ENCODE measurements at places on chromosomes 7 and 10.

GRCh38 chr10:33669904-33670303, 335.4 kb upstream of the NRP1 start:
- DNase-seq = no peak

GRCh38 chr10:104300736-104301292, 31.8 kb downstream of the GSTO2 start:
- DNase-seq = no peak

DNA sequence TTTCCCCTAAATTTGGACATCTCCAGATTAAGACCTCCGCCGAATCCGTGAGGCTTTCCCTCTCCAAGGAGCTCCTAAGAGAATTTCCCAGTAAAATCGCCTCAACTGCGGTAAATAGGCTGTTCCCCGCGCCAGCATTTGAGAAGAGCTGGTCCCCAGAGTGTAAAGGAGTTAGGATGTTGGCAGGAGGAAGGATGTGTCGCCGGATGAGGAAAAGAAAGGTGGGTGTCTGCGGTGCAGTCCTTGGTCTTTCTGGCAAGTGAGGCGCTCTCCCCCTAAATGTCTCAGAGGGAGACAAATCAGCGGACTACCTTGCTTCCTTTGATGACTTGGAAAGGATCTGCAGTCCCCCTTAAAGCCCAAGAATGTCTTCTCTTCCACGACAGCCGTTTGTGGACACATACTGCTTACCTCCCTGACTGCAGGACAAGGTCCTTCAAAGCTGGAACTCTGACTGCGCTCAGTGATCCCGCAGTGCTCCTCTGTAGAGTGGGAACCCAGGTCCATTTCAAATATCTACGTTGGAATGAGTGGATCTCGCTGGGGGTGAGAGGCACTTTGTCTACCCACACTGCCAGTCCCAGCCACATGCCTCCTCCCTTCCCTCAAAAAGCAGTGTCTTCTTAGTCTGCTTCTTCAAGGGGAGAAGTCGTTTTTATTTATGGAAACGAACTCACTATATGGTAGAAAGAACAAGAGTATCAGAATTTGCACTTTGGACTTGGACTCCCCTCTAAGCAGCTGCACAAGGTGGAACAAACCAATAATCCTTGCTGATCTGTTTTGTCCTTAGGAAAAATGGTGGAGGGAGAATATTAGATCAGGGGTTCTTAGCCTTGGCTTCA, 1.1 kb upstream of the DLG5 start:
- DNase-seq = no peak

DNA sequence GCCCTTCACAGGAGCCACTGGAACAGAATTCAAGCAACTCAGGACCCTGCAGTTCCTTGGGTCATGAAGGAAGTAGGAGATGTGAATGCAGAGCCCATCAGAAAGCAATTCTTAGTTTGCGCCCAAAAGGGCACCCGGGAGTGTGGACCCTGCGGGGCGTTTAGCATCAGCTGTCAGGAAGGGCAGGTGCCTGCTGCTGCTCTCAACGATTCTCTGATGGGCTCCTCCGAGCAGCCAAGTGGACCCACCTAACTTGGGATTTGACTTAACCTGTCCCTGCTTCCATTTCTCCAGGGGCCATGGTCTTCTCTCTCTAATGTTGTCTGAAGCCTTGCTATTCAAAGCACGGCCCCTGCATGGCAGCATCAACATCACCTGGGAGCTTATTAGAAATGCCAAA, 17.1 kb downstream of the CPA5 start:
- DNase-seq = no peak

- no peak for DNase-seq
Measured at GRCh38 chr7:114519240-114519639, 104.6 kb downstream of the FOXP2 start.

DNA sequence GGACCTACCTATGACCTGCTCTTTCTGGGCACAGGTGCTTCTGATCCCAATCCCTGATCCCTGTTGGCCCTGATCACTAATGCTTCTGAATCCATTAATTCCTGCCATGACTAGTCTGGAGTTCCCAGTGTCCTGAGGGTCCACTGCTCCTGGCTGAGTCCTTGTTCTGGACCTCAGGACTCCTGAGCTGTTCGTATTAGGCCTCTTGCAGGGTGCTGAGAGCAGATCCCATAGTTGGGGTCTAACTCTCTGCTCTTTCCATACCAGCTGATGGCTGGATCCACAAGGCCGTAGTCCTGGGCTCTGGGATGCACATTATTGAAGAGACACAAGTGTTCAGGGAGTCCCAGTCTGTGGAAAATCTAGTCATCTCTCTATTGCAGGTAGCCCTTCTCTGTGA, 7.0 kb downstream of the MRPL43 start:
- no peak for DNase-seq

DNA sequence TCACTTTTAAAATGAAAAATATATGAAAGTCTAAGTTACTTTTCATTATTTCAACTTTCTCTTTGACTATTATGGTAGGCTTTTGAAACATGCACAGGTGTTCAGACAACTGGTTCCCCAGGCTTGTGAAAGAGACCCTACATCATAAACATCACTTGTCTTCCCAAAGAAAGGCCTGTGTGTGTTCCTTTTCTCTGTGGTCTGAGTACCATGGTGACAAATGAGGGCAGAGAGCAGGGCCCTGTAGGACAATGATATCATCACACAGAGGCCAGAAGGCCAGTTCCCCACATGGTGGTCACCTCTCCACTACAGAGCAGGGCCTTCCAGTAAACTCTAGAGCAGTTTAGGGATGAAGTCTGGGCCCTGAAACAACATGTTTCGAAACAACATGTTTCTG, 288.8 kb downstream of the USP6NL start:
- DNase-seq = no peak

GRCh38 chr10:118955531-118955930, 74.0 kb upstream of the NANOS1 start:
- DNase-seq = no peak

GRCh38 chr7:129245533-129245932, 20.7 kb downstream of the AHCYL2 start:
- DNase-seq = no peak

DNA sequence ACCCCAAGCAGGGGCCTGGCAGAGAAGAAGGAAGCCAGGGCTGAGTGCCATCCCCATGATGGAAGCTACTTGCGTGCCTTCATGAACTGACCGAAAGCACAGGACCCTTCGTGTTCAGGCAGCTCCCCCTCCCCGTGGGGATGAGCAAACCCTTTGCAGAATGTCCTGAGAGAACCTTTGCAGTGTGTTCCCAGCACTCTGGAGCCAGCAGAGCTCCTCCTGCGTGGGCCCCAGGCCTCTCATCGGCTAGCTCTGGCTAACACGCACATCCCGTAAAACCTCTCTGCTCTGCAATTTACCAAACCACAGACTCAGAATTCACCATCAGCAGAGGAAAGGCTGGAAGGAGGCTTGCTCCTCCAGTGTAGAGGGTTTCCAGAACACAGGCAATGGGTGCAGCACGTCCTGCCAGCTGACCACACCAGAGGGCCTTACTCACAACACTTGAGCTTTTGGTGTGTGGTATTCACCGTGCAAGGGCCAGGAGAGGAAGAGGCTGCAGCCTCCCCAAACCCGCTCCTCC, 3.1 kb downstream of the SH3PXD2A start:
- no peak for DNase-seq

DNA sequence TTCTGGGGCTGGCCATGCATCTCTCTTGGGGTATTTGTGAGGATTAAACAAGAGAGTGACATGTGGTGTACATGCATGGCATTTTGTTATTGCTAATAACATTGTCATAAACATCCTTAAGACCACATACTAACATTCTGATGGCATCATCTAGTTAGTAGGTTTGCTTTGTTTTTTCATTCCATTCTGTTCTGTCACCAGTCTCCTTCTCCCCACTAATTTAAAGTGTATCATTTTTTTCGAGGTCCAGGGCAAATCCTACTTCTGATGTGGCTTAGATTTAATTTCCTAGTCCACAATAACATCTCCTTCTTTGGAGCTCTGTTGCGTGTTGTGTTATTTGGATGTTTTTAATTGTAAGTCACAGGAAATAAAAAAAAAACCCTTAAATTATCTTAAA, 248.1 kb downstream of the LRMDA start:
- no peak for DNase-seq

DNA sequence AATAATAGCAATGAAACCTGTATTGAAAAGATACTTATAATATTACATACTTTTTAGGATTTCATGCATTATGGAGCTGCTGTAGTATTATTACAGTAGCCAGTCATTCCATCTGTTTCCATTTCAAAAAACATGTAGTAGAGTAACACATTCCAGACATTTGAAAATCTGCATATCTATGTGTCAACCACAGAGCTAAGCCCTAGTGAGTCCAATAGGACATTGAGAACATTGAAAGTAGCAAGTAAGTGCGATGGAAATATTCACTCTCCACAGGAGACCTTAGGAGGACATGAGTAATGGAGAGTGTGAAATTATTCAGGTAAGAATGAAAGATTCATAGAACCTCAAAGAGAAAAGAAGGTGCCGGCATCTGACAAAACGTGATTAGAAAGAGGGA, 15.3 kb downstream of the NSMCE4A start:
- DNase-seq = no peak

- DNase-seq = no peak
Measured at GRCh38 chr7:16494955-16495719, 29.6 kb upstream of the SOSTDC1 start.

- DNase-seq = no peak
Measured at GRCh38 chr7:311131-311680, 21.2 kb downstream of the FOXL3 start.

- DNase-seq = no peak
Measured at GRCh38 chr10:10294881-10295529, 722.7 kb upstream of the CELF2 start.

- DNase-seq = no peak
Measured at GRCh38 chr7:107563081-107563774, 492 bp downstream of the COG5 start.

DNA sequence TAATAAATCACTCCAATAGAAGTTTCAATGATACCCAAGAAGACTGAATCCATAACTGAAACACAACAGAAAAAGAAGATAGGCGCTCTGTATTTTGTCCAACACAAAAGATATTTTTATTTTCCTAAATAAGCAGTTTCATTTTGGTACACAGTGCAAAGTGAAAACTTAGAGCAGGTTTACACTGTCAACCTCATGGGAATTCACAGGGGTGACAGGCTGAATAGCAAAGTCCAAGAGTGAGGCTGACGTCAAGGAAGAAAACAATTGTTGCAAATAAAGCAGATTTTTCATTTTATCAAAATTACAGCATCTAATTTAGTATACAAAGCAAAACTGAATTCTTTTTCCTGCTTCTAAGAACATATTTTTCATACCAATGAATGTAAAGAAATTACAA, 28.6 kb downstream of the NAMPT start:
- no peak for DNase-seq

- DNase-seq = no peak
Measured at GRCh38 chr10:63522277-63522687, 1.1 kb downstream of the REEP3 start.

GRCh38 chr7:112665709-112666108, 124.5 kb downstream of the TMEM168 start:
- no peak for DNase-seq

DNA sequence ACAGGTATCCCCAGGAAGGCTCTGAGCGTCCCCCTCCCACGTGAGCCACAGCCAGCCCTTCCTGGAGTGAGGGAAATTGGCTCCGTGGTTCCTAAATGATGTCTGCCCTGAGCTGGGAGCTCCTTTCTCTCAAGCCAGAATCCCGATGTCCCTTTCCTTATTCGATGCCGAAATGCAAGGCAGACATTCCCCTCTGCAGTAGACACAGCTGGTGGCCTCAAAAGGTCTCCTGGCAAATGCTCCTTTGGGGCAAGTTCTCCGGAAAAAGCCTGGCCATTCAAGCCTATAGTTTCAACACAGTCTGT, 98.9 kb downstream of the HIP1 start:
- DNase-seq = no peak

DNA sequence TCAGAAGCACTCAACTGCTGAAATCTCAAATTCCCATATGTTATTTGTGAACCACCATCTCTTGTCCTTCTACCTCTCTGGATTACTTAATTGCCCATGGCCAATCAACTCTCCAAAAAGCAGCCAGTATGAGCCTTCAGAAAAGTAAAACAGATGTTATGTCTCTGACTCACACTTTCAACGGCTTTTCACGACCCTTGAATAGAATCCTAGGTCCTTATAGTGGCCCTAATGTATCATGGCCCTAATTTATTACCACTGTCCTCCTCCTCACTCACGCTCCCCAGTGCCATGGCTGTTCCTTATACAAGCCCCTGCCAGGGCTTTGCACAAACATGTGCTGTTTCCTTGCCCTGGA, 20.0 kb downstream of the ZNF438 start:
- no peak for DNase-seq

DNA sequence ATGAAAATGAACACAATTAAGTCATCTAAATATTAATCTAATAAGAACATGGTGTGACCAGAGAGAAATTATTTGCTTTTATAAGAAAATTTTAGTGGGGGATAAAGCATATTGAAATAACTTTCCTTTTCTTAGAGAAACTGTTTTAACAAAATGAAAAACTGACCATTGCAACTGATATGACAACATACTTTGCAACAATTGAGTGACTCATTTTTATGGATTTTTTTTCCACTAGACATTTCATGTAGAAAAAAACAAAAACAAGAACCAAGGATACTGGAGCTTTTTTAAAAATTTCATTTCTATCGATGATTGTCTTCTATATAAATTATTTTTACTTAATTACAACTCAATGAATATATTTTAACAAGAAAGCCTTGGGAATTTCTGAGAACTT, 90.0 kb downstream of the C1GALT1 start:
- DNase-seq = no peak

GRCh38 chr7:30470771-30471170, 7.8 kb downstream of the NOD1 start:
- DNase-seq = no peak

- no peak for DNase-seq
Measured at GRCh38 chr10:70561070-70561469, 41.5 kb downstream of the PRF1 start.

DNA sequence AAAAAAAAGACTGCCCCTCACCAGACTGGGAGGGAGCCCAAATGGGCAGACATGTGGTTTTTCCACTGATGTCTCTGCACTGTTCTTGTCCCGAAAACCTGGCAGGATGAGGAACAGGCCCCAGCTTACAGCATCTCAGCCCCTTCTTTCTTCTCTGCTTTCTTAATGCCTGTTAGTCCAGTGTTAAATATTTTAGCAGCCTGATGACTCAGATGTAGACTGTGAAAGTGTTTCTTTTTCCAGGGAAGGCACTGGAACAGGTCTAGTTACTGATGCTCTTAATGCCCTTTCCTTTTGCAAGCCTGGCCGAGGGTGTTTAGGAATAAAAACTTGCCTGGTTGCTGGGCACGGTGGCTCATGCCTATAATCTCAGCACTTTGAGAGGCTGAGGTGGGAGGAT, 107.7 kb downstream of the TACC2 start:
- no peak for DNase-seq

DNA sequence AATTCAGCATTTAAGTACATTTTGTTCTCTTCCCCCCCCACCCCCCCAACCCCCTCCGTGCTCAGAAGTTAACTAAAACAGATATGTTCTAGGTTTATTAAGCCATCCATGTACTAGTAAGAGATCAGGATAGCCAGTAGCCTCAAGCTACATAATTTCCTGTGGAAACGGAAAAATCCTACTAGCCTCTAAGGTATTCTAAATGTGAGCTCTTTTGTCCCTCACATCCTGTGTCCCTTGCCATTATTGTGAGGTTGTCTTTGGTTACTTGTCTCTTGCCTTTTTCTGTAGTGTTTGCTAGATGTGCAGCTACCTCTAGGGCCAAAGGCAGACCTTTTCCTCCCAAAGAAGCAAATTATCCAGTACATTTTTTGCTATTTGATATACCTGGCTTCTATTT, 92.1 kb downstream of the BTRC start:
- DNase-seq = no peak
